ENCODE measurements at places on chromosomes 5 and 9. TPM values are rescaled to one million over a fixed set of nuclear protein-coding genes. Genes with fewer than 3 reads are reported as not detected.

NDUFAF2 gene
- 34.7 TPM for polyA plus RNA-seq

DNA sequence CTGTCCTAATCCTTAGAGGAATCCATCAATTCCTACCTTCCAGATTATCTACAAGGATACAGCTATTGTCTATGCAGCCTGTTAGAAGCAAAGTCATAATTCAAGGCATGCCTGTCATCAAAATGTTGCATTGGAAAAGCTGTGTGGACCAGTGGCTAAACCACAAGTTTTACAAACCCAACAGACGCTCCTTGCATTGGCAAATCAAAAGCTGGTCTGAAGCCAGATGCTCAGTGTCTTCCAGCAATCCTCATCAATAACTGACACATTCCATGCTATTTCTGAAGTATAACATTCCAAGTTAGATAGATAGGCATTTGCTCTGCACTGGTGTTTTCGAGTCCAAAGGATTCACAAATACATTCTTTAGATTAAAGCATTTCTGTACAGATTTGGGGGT, 213.6 kb downstream of the EBF1 start:
- no peak for DNase-seq

- no peak for DNase-seq
These were observed 381.5 kb upstream of the MPDZ start for GRCh38 chr9:13661014-13661413.

- DNase-seq = no peak
These were observed 23.0 kb downstream of the CDH10 start for GRCh38 chr5:24621792-24622191.

DNA sequence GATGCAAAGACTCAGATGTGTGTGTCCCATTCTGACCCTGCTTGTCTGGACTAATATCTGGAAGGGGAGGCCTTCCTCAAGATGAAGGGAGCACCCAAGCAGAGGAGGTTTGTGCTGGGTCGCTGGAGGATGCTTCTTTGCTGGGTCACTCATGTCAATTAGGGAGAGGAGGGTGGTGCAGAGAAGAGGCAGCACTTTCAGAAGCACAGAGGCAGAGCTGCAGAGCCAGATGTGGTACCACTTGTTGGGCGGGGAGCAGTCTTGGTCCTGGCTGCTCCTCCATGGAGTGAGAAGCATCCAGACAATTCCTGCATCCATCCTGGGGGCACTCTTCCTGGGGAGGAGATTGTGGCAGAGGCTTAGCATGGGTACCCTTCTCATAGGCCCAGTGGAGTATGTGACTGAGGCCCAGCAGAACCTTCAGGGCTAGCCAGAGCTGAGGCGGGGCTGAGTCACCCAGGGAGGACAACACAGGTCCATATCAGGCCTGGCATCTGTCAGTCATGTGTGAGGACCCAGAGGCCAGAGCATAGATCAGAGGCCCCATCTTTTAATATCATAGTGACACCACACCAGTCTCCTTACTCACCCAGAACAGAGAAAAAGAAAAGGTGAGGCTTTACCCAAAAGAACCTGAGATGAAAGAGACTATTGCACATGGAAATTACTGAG, 59.8 kb downstream of the TNFSF15 start:
- DNase-seq = no peak

GRCh38 chr5:94045839-94046782, 304.7 kb upstream of the POU5F2 start:
- DNase-seq = no peak

DNA sequence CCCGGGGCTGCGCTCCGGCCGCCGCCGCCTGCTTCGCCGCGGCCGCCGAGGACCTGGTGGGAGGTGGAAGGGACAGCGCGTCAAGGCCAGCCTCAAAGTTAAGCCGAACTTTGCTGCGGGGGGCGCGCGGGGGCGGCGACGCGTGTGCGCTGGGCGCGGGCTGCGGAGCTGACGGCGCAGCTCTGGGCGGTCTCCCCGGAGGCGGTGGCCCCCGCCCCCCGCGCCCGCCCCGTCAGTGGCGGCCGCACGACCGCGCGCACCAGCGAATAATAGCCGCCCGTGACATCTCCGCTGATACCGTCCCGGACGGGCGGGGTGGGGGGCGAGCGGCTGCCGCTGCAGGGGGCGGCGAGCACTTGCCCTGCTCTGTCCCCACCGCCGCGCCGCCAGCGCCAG, 579 bp upstream of the FAM78A start:
- no peak for DNase-seq

- DNase-seq = no peak
These were observed 281.7 kb upstream of the PTGER4 start for GRCh38 chr5:40397976-40398375.

Data from naive thymus-derived CD4-positive, alpha-beta T cell (primary cell).